Endodermal cell (in vitro differentiated cells): ENCODE measurements at places on chromosomes 7 and 10. TPM values are rescaled to one million over a fixed set of nuclear protein-coding genes. Genes with fewer than 3 reads are reported as not detected.

The CCL24 gene
- total RNA-seq = not detected in 3 replicates

The POLR2J2 gene
- total RNA-seq = 6.7 and 7.0 TPM in 2 replicates

The POLL gene
- 51.8 and 52.3 TPM in 2 replicates for total RNA-seq

The SPDYE2 gene
- not detected in 2 replicates for total RNA-seq

The SLC39A12 gene
- total RNA-seq = not detected in 2 replicates

The SEMA3D gene
- total RNA-seq = 6.4 to 7.4 TPM (median 6.5 TPM) in 3 replicates

The HERPUD2 gene
- 23.9 to 33.2 TPM (median 30.1 TPM) in 3 replicates for total RNA-seq

The ANKRD7 gene
- total RNA-seq = 0.32 TPM in 1 of 2 replicates, not detected in the other

The FASTK gene
- 46.3 to 64.0 TPM (median 55.2 TPM) in 3 replicates for total RNA-seq

The TEX36 gene
- not detected in 2 replicates for total RNA-seq

The STEAP2 gene
- total RNA-seq = 10.9 to 11.9 TPM (median 11.0 TPM) in 3 replicates

The WNT8B gene
- not detected in 3 replicates for total RNA-seq

The ABCB4 gene
- 0.42 to 0.60 TPM (median 0.50 TPM) in 3 replicates for total RNA-seq

The EPHB4 gene
- total RNA-seq = 76.4 to 107 TPM (median 106 TPM) in 3 replicates

The CUZD1 gene
- not detected in 3 replicates for total RNA-seq

The LIPJ gene
- total RNA-seq = not detected in 2 replicates

The TAS2R5 gene
- total RNA-seq = 1.6 and 3.1 TPM in 2 replicates

The ICA1 gene
- 49.5 to 53.3 TPM (median 50.2 TPM) in 3 replicates for total RNA-seq

The DOCK1 gene
- total RNA-seq = 72.9 and 89.3 TPM in 2 replicates

The RPEL1 gene
- not detected in 2 replicates for total RNA-seq

The FGL2 gene
- not detected in 3 replicates for total RNA-seq

The APBB1IP gene
- total RNA-seq = 0.21 to 0.34 TPM (median 0.24 TPM) in 3 replicates

The NPC1L1 gene
- total RNA-seq = 2.7 to 3.1 TPM (median 2.9 TPM) in 3 replicates

The SAP25 gene
- 5.3 and 6.3 TPM in 2 replicates for total RNA-seq

The ZNF488 gene
- total RNA-seq = 0.28 to 0.53 TPM (median 0.44 TPM) in 3 replicates

The SERPINE1 gene
- 0.84 to 1.3 TPM (median 0.89 TPM) in 3 replicates for total RNA-seq

The CLRN3 gene
- not detected in 2 replicates for total RNA-seq

The TBRG4 gene
- total RNA-seq = 88.0 and 95.9 TPM in 2 replicates

The OR2A1 gene
- not detected in 2 replicates for total RNA-seq

The LHFPL3 gene
- not detected in 3 replicates for total RNA-seq

The PODXL gene
- total RNA-seq = 444 and 523 TPM in 2 replicates

The CTAGE8 gene
- 7.6 and 8.4 TPM in 2 replicates for total RNA-seq

The RBP4 gene
- total RNA-seq = 0.86 and 0.99 TPM in 2 replicates

The AMPH gene
- total RNA-seq = 3.2 to 5.5 TPM (median 4.5 TPM) in 3 replicates

The LIPA gene
- 14.1 to 18.4 TPM (median 15.5 TPM) in 3 replicates for total RNA-seq

The STAG3 gene
- 2.1 and 3.3 TPM in 2 replicates for total RNA-seq
